ENCODE measurements at places on chromosomes 11 and 22.

DNA sequence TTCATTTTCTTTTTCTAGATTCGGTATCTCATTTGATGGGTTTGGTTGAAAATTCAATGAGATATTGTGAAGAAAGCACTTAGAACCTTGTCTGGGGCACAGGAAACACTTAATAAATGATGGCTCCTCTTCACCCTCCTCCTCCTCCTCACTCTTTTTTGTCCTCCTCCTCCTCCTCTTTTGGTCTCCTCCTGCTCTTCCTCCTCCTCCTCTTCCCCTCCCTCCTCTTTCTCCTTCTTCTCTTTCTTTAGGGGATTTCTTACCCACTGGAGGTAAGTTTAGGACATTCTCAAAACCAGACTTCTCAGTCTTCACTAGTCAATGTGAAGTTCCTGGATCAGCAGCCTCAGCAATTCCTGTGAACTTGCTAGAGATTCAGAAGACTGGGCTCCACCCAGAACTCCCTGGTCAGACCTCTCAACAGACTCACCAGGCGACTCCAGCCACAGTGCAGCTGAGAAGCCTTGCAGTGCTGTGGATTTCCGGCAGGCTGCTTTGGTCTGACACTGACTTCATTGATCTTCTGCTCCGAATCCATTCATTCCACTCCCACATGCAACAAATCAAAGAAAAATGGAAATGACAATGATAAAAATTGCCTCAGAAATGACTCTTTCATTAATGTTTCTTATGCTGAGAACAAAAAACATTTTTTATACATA lies 368.6 kb upstream of the B3GAT1 start:
- DNase-seq, result no peak

GRCh38 chr11:59501931-59502330 lies 1.4 kb upstream of the OR4D11 start:
- DNase-seq, result no peak

DNA sequence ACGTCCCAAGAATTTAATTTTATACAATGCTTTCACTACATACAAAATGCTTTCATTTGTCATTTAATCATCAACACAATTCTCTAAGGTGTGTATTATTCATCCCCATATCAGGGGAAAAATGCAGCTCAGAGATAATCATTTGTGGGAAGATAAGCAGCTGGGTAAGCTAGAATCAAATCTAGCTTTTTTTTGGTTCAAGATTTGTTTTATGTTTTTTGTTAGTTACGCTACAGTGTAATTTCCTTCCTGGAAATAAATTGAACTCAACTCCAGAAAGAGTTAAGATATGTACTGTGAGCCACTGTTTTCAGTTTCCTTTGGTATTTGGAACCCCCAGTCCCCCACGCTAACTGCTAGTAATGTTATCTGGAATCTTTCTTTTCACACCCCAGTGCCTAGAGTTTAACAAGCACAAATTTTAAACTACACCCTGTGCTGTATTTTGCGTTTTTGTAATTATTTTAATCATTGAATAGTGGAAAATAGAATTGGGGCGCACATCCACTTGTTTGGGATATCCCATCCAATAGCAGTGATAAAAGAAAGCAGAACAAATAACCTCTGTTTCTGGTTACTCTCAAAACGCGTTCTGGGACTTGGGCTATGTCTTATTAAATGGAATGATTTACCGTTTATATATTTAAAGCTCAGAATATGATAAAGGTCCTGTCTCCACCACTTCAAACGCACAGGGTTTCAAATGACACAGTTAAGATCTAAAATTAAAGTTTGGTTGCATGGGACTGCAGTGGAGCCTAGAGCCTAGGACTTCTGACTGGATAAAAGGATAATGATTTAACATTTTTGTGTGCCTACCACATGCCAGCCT lies 2.1 kb upstream of the HSPA8 start:
- no peak for DNase-seq

DNA sequence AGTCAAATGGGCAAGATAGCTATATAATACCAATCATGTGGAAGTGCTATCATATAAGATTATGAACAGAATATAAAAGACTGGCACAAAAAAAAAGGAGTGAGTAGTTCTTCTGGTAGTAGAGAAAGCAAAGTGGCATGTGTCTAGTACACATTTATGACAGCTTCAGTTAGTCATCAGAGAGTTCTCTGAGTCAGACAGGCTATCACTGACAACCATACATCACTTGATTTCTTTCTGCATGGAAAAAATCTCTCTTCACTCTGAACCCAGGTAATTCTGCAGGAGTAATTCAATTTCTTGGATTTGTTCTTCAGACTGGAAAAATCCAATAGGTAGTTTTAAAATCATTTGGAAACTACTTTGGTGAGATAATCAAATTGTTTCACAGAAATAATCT lies 286.8 kb upstream of the ANO3 start:
- DNase-seq, result no peak

- DNase-seq, result no peak
These were observed 8.3 kb downstream of the PLXNB2 start for GRCh38 chr22:50298937-50299784.

- no peak for DNase-seq
These were observed 134.8 kb upstream of the NTM start for GRCh38 chr11:131235328-131236298.

DNA sequence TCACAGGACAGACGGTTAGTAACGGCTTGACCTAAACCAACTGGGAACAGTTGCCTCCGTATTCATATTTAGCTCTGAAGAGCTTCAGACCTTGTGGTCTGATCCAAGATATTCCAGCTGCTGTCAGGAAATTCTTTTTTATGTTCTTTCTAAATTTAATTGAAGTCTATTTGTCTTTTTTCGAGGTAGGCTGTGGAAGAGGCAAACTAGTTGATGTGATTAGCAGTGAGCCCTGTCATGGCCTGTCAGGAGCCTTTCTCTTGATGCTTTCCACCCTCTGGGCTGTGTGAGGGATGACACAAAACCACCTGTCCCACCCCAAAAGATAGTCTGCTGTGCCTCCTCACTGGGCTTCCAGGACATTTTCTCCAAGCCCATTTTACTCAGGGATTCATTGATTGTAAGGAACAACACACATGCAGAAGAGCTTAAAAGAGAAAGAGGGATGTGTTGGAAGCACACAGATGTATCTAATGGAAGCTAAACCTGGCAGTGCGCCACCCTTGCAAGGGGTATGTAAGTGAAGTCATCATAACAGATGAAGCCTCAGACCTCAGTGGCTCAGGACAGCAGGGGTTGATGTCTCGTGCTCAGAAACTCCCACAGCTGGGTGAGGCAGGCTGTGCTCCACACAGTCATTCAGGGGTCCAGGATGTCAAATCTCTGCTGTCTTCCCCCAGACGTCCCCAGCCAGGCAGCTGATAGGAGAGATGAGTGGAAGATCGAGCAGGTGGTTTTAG lies 170.0 kb downstream of the NCAM1 start:
- DNase-seq, result no peak

DNA sequence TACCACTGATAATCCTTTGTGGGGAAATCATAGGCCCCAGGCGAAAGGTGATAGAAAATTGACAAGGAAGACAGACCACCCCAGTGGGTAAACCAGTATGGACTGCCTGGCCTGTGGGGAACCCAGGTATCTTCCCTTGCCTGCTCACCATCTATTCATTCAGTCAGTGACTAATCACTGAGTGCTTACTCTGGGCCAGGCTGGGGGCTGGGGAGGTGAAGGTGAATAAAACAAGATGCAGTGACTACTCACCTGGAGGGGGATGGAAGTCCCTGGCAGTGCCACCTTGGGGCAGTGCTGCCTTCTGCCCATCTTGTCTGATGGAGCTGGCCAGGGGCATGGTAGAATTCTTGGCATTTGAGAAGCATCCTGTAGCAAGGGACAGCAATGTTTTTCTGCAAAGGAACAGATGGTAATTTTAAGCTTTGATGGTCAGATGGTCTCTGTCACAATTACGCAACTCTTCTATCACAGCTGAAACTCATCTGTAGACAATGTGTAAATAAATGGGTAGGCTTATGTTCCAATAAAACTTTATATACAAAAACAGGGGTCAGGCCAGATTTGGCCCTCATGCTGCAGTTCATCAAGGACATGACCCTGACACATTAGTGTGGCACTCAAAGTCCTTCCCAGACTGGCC lies 4.6 kb downstream of the ISX start:
- no peak for DNase-seq

DNA sequence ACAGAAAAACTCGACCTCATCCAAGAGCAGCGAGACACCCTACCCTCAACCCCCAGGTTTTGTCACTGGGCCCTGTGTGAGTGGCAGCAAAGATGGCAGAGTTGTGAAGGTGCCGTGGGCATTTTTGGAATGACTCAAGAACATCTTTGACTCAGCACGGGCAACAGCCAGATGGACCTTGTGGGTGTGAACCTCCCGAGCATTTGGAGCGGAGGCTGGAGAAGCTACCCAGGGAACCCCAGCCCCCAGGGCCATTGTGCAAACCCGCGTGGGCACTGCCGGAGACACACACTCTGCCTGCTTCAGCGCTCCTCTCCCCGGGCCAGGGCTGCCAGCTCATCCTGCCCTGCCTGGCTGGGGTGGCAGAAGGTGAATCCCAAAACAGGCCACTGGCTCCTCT lies 66.1 kb downstream of the PANX1 start:
- DNase-seq, result no peak

DNA sequence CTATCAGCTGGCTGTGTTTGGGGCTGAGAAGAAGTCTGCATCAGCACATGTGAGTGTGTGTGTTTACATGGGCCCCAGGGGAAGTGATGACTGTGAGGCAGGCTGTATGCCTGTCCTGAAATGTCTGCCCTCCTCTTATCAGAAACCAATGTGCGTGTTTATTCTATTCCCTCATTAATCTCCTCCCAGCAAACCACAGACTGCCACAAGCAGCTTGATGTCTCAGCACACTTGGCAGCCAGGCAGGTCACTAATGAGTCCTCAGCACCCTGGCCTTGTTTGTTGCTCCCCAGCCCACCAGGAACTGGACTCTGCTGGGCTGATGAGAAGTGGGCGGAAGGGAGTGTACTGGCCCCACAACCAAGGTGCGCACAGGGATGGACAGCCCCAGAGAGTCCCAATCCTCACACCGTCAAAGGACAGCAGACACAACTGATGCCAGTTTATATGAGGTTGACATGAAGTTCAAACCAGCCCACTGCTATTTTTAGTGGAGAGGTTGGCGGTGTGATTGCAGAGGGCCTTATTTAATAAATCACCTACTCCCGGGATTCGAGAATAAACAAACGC lies 225.8 kb downstream of the ETS1 start:
- no peak for DNase-seq

DNA sequence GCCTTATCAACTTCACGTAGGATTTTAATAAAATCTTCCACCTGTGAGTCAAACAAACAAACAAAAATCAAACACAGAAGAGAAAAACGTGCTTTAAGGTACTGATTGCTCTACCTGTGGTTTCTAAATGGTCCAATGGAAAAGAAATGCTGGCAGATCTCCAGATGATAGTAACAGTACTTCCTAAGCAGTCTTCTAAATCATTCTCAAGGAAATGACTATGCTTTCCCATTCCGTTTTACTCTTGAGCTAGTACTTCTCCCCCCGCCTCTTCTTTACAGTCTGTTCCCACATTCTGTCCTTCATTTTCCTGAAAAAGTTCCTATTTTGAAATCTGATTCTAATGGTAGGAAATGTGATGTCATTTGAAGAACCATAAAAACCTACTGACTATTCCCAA lies 25.4 kb downstream of the SAAL1 start:
- no peak for DNase-seq

- no peak for DNase-seq
These were observed 452.6 kb downstream of the LUZP2 start for GRCh38 chr11:24949406-24949805.

Data from HepG2 (cell line).